ENCODE measurements at places on chromosomes 4 and X.

GRCh38 chrX:150495496-150495895 lies 72.9 kb upstream of the MTM1 start:
- DNase-seq, result no peak

DNA sequence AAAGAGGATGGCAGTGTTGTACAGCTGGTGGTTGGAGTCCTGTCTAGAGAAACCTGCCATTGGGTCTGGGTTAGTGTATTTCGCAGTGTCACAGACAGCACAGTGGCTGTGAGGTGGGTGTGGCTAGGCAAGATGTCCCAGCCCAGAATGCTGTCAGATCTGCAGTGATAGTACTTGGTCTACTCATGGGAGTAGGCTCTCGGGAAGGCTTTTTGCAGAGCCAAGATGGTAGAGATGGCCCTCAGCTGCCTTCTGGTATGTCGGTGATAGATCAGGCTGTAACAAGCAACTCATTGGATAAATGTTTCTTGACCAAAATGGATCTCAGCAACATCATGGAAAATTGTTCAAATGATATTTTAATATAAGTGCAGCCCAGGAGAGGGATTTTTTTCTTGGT lies 84.3 kb upstream of the WDR1 start:
- no peak for DNase-seq

GRCh38 chrX:138057883-138058282 lies 492.0 kb downstream of the ZIC3 start:
- DNase-seq, result no peak

- no peak for DNase-seq
Observed at GRCh38 chr4:108172231-108172752, 3.6 kb upstream of the LEF1 start.

GRCh38 chrX:67781132-67781531 lies 237.3 kb downstream of the AR start:
- DNase-seq, result peak; percentile 15

- no peak for DNase-seq
Observed at GRCh38 chr4:143196323-143196722, 11.6 kb downstream of the USP38 start.

DNA sequence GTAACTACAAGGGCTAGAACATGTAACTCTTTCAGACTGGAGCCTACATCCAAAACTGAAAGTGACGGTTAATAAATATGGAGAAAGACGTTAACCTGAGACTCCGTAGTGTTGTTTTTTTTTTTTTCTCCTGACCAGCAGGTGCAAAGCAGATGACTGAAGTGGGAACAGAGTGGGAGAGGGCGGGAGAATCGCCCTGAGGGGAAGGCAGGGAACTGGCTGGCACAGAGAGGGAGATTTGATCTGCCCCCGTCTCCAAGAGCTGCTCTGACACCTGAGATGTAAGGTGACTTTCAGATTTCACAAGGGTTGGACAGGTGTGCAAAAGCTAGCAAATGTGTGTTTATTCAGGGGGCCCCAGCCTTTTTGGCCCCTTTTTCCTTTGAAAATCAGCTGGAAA lies 180.2 kb downstream of the PALLD start:
- DNase-seq, result no peak

DNA sequence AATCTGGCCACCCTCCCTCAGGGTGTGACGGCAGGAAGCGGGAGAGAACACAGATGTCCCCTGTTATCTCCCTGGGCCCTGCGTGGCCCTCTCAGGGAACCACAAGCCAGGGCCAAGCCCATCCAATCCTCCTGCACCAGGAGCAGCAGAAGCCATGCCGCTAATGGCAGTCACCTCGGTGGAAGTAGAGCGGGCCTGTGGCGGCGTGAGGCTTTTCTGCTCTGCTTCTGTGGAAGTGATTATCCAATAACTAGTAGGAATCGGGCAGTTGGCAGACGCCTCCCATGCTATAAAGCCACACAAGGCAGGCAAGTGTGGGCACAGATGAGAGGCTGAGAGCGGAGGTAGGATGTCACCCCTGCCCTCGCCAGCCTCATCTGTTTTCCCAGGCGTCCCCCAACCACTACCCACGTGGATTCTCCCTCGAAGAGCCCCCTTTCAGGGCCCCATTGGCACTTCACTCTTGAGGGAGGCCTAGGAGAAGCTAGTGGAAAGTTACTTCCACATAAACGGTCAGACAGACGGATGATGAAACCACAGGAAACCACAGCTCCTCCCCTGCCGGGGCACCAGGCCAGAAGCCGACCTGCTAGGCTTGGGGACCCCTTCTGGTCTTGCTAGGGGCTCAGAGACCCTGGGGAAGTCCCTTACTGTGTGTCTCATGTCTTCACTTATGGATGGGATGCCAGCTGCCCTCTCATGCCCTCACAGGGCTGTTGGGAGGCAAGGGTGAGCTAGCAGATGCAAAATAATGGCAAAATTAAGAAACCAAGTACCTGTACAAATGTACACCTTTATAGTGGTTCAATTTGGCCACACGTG lies 18.8 kb upstream of the TMSB4X start:
- peak; percentile 71 for DNase-seq

DNA sequence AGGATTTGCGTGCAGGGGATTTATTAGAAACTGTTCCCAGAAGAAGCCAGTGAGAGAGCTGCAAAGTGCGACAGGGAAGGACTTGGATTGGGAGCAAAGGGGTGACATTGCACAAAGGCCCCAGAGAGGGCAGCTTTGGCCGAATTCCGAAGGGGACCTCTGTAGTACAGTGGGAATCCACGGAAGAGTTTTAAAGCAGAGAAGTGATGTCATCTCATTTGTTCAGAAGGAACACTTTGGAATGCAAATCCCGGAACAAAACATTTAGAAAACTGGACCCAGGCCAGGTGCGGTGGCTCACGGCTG lies 71.7 kb downstream of the FAM184B start:
- no peak for DNase-seq

- DNase-seq, result no peak
Observed at GRCh38 chrX:1440506-1440905, 12.2 kb downstream of the ASMTL start.

DNA sequence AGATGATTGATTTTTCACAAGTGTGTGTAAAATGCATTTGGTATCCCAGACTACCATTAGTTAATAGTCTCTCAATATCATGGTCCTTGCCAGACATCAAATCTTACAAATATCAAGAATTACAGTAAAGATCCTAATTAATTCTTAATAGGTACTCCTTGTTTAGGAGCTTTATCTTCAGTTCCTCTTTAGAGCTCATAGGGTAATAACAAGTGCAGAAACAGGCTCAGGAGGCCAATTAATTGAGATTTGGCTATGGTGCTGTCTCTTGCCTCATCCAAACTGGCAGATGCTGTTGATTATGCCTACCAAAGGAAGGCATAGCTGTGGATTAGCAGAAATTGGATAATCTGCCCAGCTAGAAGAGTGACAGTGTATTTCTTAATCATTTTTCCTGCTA lies 6.9 kb downstream of the MTMR1 start:
- DNase-seq, result no peak

GRCh38 chr4:87419578-87420249 lies 2.7 kb upstream of the NUDT9 start:
- no peak for DNase-seq

DNA sequence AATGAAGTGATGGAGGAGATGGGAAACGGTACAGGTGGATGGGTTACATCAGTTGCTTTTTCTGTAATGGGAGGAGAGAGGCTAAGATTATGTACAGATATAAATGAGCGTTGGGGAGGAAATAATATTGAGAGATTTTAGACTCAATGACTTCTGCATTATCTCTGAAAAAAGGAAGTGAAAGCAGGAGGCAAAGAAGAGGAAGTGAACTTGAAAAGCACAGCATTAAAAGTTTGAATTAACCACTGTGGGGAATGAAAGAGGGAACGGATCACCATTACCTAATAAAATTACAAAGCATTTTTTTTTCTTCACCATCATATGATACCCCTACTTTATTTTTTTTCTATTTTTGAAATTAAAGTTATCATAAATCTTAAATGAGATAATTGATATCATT lies 1025.5 kb downstream of the RPA4 start:
- DNase-seq, result no peak

DNA sequence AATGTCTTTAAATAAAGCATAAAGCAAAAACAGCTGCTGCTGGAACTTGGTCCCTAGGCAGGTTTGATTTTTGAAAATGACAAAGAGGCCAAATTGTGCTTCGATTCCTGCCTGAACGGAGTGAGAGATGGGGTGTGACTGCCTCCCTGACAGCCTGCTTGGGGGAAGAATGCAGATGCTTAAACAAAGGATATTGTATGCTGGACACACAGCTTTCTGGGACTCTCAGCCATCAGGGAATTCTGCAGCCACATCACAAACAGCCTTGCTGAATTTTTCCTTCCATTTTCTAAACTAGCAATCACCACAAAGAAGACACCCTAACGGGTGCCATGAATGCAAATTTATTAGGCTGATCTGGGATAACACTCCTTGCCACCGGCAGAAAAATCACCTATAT lies 83.9 kb upstream of the CPEB2 start:
- no peak for DNase-seq

- no peak for DNase-seq
Observed at GRCh38 chrX:71439420-71439819, 73.3 kb downstream of the TAF1 start.

DNA sequence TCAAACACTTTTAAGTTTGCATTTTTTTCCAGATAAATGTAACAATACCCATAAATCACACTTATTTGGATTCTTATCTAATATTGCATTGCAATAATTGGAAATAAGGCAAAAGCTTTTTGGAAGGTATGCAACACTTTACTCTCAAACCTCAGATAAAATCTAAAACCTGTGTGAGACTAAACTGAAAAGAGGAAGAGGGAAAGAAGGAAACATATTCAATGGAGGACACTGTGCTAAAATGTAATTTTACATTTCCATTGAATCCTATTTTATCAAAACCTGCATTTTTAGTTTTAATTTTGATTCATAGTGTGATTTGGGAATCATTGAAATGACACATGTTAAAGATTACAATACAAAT lies 99.4 kb downstream of the HPGD start:
- no peak for DNase-seq

- DNase-seq, result no peak
Observed at GRCh38 chr4:187479511-187479910, 516.1 kb upstream of the ZFP42 start.

GRCh38 chr4:110164856-110165255 lies 33.6 kb downstream of the ELOVL6 start:
- DNase-seq, result no peak

DNA sequence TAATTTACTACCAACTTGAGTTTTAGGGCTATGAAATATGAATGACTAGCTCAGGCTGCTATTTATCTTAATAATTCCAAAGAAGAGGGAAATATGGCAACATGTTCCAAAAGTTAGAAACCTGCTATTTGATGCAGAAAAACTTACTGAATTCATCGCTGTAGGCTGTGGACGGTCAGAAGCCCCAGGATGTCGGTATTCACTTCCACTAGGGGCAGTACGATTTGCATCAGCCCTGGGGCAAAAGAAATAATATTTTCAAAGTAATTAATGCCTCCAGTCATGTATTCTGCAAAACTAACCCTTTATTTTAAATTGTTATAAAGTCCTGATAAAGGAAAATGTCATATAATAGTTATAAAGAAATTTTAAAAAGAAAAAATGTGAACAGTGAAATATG lies 4.5 kb downstream of the PLRG1 start:
- DNase-seq, result no peak

DNA sequence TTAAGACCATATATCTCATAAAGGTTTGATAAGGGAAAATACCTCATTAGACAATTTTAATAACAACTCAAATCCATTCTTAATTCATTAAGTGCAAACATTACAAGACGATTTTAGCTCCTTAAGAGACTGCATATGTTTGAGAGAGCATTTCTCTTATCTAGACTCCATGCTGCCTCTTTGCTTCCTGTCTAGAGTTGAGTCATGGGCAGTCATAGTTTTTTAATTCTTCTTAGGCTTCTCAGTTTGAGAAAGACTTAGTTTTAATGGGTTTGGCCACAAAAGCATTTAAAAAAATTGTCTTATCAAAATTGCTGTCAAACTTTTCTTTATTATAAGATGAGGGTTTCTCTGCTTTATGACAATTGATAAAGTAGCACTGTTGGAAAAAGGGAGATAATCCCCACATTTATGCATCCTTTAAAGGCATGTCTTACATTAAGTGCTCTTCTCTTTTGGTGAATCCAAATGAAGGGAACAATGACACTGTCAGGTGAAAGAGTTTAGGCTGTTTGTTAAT lies 713.4 kb downstream of the PCDH18 start:
- DNase-seq, result no peak

GRCh38 chr4:65645185-65645584 lies 25.1 kb downstream of the EPHA5 start:
- peak; percentile 2 for DNase-seq

- no peak for DNase-seq
Observed at GRCh38 chr4:336893-337142, 796 bp upstream of the ZNF141 start.
